Left colon (tissue), 2 donors: ENCODE measurements at places on chromosomes 7 and 10.

DNA sequence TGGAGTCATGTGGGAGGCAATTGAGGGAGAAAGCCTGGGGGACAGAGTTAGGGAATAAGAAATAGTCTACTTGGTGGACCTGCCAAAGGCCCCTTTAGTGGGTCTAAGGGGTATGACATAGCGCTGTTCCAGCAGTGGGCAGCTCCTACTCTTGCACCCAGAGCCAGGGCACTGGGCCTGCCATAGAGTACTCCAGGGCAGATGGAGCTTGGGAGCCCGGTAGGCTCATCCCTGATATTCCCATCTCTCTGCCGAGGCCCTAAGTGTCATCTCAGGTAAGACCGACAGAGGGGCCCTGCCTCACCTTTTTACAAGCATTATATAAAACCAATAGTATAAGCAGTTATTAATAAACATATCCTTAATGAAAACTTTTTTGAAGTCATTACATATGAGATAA is 9.6 kb downstream of the SAMD9L start:
- no peak for DNase-seq

DNA sequence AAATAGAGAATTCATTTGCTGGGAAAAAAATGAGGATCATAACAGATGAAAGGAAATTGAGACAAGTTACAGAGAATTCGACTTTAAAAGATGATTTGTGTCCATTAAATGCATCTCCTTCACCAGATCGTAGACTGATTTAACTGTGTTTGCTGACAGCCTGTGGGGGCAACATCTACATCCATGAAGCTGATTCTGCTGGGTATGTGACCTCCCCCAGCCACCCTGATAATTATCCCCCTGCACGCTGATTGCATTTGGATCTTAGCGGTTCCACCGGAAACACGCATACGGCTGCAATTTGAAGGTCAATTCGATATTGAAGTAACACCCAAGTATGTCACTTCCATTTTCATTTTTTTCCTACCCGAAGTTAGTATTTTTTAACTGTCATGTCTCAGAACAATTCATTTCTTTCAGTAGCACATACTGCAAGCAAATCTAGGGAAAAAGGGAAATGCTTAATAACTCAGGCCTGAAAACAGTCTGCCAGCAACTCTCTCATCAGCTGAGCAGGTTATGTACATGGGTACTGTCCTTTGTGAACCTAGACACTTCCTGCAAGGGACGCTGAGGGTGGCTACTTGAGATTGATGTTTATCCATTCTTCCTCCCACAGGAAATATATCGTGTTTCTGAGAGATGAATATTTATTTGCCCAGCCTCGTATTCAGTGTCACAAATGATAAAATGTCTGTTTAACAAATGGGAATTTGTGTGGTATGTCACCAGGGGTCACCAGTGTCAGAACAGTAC is 134.9 kb downstream of the ZNF22 start:
- DNase-seq: no peak

DNA sequence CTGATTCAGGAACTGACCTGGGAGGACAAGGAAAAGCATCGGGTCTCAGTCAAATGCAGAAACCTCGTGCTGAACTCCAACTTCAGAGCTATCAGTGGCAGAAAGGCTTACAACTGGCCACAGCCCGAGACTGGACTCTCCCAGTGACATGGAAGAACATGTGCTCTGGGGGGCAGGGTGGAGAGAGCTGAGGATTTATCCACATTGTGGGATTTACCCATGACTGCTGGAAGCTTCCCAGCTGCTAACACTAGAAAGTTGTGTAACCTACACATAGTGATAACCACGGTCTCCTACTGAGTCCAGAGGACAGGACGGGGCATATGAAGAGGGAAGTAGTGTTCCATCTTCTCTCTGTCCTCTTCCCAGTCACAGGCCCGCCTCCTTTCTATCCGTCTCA is 103.4 kb downstream of the ITIH5 start:
- peak; percentile 56 for DNase-seq

GRCh38 chr7:106021151-106022067 is 58.3 kb downstream of the CDHR3 start:
- DNase-seq: no peak

GRCh38 chr7:21028599-21028998 is 241.9 kb upstream of the SP8 start:
- DNase-seq: no peak

DNA sequence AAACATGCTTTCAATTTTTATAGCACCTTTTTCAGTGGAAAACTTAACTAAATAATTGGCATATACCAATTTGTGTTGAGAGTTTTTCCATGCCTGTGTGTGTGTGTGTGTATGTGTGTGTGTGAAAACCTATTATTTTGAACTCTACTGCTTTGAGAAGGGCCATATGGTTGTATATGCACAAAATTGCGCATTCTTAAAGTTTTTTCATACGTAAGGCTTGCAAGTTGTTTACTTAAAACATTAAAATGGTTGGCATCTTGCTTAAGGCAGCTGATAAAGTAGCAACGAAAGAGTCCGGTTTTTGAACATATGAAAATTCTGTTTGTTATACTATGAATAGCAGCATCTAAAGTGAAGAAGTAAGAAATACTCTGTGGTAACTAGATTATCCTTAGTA is 84.1 kb downstream of the HDAC9 start:
- no peak for DNase-seq

DNA sequence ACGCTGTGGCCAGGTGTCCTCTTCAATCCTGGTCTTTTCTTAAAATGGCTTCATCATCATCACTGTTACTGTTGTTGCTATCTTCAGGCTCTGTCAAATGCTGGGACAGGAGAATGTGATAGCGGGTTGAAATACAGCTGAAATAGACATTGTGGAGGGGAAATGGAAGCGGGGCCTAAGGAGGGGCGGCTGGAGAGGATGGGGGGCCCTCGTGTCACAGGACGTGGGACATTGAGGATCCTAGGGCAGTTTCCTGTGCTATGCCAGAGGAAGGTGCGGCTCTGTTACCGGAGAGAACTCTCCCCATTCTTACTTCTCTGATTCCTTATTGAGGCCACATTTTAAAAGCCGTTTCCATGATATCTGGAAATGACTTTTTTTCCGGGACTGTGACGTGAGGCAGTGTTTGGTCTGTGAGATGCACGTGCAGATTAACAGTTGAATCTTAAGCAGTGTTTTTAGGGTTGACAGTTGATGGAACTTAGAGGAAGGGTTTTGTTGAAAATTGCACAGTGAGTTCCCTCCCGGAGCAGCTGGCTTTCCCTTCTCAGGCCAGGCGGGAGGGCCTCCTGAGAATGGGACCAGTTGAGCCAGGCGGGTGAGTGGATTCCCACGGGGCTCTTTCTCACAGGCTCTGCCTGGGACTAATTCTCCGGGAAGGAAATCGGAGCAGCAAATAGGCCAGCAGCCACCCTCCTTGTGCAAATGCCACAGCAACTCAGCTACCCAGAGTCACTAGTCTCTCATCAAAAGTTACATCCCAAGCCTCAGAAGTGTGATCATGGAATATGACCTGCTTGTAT is 125.2 kb downstream of the TACC2 start:
- peak; percentile 26 for DNase-seq

DNA sequence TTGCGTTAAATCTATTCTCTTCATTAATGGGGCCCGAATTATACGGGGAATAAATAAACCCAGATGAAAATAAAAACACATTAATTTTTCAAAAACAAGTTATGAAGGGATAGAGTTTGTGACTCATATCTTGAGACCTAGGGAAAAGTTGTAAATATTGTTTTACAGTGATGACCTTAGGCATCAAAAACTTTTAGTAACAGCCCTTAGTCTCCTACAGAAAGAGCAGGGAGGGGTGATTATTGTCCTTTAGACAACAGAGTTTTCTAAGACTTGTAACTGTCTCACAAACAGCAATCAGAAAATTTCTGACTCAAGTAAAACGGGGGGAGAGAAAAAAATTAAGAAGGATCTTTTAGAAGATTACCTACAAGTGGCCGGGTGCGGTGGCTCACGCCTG is 102.7 kb downstream of the COL28A1 start:
- no peak for DNase-seq

DNA sequence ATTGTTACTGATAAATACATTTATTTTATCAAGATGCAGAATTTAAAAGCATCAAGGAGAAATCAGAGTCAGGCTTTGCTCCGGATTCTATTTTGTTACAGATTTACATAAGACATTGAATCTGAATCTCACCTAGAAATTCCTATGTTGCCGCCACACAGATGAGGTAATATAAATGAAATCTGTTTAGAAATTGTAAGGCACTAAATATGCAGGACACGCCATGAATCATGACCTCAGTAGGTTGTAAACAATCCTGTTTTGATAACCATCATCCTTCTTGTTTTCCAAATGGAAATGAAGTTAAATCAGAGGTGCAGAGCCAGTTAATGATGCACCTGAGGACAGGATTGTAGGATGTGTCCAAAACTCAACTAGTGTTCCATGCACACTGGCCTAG is 778.0 kb downstream of the MAGI2 start:
- DNase-seq: no peak

GRCh38 chr10:38047666-38048065 is 37.2 kb downstream of the ZNF33A start:
- DNase-seq: no peak

DNA sequence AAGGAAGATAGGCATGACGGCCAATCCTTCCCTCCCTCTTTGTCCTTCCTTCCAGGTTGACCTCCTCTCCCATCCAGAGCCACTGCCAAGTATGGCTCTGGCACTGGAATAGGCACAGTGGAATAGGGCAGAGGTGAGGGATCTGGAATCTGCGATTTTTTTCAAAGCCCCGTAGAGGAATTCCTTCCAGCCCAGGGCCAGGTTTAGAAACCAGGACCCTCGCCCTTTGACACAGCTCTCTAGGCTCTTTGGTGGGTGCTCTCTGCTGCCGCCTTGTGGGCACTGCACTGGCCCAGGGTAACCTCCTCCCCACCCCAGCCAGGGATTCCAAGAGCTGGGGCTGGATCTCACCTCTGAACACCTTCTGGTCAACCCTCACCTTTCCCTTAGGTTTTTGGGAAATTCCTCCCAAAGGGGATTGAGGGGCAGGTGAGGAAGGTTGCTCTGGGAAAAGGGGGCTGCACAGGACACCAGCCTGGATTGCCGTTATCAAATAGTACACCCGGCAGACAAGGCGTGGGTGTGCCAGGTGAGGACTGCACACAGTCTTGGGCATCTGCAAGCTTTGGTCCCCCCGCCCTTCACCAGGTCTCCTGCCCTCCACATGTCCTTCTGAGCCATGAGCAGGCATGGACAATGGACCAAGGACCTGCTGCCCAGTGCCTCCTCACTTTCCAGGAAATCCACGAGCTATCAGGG is 22.8 kb downstream of the C10orf105 start:
- DNase-seq: peak; percentile 55

DNA sequence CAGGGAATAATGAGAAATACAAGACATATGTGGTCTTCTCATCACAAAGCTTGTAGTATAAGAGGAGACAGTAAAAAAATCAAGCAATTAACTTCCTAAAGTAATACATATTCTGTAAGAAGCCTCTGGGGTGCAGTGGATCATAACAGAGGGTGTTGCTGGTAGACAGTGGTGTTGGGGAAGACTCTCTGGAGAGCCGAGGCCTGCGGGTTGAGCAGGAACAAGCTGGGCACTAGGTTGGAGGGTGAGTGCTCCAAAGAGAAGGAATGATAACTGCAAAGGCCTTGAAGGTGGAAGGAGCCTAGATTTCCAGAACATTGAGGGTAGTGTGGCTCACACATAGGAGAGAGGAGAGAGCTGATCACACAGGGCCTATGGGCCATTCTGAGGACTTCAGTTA is 1.5 kb downstream of the GIMAP4 start:
- no peak for DNase-seq

- DNase-seq: no peak
These were observed 61.8 kb upstream of the SP4 start for GRCh38 chr7:21365866-21366624.

DNA sequence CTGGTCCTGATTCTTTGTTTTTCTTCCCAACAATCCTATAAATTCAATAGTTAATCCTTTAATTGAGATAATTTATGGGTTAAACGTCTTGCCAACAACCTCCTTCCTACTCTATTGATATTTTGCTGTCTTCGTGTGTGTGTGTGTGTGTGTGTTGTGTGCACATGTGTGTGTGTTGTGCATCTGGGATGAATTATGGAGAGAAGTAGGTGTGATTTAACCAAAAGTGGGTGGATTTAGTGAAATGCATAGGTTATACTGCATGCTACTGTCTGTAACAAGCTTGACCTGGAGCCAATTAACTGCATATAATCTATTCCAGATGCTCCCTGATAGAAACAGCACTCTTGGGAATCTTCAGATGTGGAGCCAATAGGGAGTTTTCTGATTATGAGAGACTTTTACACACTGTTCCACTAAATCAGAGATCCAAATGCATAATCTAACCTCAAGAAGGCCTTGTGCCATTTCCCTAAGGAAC is 61.2 kb downstream of the SEMA3D start:
- no peak for DNase-seq

- no peak for DNase-seq
These were observed 34.9 kb downstream of the R3HCC1L start for GRCh38 chr10:98169379-98169778.

DNA sequence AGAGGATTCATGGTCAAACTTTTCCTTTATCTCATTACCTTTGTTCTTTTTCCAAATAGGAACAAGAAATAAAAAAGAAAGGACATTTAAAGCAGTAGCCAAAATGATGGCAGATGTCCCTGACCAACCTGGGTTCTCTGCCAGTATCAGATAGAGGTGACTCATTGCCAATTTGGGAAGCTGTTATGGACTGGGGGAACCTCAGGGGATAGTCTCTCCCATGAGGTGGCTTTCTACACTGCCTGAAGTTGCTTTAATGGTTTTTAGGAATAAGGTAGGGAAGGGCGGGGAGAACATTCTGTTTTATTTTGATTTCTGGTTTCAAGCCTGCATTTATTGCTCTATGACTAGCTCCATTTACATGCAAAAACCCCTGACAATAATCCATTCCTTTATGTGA is 457.9 kb upstream of the TPK1 start:
- no peak for DNase-seq

DNA sequence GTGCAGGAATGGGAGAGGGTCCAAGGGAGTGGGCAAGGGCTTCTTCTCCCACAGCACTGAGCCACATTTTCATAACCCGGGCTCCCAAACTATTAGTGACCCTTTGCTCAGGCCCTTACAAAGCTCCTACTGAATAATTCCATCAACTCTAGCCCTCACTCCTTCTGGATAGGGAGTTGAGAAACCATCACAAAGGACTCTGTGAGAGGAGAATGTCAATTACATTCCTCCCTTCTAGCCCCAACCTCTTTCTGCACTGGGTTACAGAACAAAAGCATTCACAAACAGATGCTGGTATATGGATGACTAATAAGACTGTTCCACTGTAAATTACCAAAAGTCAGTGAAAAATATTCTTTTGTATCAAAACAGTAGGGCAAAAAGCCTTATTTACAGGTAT is 203.7 kb downstream of the SORCS1 start:
- no peak for DNase-seq

GRCh38 chr7:1473864-1474512 is 14.7 kb upstream of the MICALL2 start:
- peak; percentile 93 for DNase-seq
